DMS153 (cell line): ENCODE measurements at places on chromosomes 11 and 22.
A peak's percentile ranks its signal among the peaks of the same experiment; 100 is the strongest.

DNA sequence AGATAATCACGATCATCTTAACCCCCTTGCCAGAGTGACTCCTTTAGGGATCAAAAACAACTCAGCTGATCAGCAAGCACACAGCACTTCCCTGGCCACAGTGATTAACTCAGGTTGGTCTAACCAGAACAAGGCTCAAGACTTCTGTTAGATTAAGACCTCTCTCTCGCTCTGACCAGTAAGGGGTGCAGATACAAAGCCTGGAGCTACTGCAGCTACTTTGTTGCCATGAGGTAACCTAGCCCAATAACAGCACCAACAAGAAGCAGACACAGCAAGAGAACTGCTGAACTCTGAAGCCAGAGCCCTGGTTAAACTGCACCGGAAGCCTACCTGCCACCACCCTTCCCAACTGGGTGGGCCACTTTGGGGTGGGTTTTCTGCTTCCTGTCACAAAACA lies 42.0 kb downstream of the LINC01488 start:
- DNase-seq, result no peak

- DNase-seq, result no peak
Measured at GRCh38 chr11:131632971-131633370, 262.6 kb downstream of the NTM start.

DNA sequence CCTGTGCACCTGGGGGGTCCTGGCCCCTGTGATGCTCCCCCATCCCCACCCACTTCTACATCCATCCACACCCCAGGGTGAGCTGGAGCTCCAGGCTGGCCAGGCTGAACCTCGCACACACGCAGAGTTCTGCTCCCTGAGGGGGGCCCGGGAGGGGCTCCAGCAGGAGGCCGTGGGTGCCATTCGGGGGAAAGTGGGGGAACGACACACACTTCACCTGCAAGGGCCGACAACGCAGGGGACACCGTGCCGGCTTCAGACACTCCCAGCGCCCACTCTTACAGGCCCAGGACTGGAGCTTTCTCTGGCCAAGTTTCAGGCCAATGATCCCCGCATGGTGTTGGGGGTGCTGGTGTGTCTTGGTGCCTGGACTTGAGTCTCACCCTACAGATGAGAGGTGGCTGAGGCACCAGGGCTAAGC lies 20.0 kb upstream of the TALDO1 start:
- DNase-seq, result no peak

- DNase-seq, result no peak
Measured at GRCh38 chr11:16363706-16364105, 7.4 kb upstream of the SOX6 start.

GRCh38 chr11:134530636-134531326 lies 118.7 kb upstream of the B3GAT1 start:
- no peak for DNase-seq

DNA sequence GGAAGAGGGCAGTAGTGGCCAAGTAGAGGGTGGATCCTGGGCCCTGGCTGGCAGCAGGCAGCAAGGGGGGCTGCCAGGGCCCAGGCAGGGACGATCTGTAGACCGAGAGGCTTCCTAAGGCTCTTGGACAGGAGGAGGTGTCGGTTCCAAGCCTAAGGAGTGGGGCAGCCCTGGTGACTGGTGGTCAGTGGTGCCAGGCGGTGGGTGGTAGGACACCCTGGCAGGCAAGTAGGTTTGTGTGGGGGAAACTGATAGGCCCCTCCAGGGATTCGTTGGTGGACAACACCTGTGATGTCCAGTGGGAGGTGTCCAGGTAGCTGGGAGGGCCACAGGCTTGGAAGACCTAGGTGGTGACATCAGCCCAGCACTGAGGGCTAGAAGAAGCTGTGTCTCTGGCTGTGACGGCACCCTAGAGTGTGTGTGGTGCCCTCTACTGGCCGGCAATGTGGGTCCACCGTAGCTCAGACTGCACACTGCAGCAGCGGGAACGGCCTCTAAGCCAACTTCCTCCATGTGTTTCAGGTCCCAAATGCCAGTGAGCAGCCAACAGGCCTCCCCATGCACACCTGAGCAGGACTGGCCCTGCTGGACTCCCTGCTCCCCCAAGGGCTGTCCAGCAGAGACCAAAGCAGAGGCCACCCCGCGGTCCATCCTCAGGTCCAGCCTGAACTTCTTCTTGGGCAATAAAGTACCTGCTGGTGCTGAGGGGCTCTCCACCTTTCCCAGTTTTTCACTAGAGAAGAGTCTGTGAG lies 9.4 kb upstream of the SAMM50 start:
- DNase-seq, result peak; percentile 49

GRCh38 chr11:4610258-4610935 lies 2.4 kb upstream of the TRIM68 start:
- no peak for DNase-seq

GRCh38 chr11:23041001-23041503 lies 180.8 kb upstream of the CCDC179 start:
- no peak for DNase-seq

GRCh38 chr11:118749429-118749828 lies 41.5 kb downstream of the DDX6 start:
- no peak for DNase-seq

DNA sequence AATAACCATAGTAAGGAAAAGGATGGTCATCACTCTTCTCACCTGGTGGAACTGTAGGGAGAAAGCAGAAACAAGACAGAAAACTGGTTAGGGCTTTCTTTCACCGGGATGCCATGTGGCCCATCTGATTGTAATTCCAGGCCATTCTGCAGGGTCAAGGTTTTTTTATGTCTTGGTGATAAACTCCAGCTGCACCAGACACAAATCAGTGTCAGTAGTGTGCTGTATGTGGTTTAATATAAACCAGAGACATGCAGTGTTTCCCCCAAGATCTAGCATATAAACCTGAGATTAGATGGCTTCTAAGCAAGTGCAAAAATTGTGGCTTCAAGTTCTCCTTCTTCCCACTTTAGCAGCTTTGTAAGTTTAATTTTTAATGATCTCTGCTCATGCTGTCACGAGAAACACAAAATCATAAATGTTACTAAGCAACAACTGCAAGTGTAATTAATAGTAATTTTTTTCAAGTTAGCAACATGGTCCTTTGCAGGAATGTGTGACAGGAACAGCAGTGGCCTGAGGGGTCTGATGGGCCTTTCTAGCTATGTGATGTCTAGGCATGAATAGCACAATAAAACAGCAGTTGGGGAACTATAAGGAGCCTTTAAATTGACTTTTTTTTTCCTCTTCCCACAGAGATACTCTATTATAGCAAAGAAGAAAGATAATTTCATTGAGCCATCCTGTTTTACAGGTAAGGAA lies 41.6 kb downstream of the BDNF start:
- no peak for DNase-seq

DNA sequence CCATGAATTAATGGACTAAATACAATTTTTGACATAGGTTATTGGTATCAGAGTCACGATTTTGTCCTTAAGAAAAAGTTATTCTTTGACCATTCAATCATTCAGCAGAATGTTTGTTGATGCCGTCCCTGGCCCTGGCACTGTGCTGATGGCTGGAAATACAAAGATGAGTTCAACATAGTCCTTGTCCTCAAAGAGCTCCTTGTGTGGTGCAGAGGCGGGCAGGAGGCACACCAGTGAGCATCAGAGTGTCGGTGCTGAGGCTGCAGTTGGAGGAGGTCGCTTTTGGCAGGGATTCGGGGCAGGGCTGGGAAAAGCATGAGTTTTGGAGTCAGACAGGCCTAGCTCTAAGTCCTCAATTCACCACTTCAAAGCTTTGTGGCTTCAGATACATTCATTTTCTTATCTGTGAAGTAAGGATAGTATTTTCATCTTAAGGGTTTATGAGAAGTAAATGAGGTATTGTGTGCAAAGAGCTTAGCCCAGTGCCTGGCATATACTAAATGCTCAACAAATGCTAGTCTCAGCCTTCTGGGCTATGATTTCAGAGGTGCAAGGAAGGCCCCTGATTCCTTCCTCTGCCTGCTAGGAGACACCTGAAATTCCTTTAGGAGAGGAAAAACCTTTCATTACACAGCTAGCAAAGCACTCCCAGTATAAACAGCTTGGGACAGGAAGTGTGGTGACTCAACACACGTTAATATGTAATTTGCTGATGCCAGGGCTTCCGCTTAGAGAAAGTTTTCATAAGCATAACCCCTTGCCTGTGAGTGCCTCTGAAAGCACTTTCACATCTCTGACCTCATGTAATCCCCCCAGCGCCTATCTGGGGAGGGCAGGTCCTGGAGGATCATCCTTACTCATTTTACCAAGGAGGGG lies 113.8 kb downstream of the NECTIN1 start:
- no peak for DNase-seq

DNA sequence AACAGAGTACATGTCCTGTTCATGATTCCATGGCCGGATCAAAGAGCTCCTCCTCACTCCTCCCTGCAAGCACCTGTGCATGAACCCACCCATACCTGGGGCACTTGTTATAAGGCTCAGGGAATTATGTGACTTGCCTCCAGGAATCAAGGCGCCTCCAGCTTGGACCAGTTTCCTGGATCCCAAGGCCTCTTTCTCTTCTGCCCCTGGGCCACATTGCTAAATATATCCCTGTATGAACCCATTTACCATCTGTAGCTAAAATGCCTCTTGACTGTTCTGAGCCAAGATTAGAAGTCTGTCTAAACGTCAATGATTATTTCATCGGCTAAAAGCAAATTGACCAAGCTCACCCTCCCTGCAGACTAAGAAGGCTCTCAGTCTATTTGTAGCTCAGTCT lies 135.6 kb downstream of the KIRREL3 start:
- DNase-seq, result no peak

DNA sequence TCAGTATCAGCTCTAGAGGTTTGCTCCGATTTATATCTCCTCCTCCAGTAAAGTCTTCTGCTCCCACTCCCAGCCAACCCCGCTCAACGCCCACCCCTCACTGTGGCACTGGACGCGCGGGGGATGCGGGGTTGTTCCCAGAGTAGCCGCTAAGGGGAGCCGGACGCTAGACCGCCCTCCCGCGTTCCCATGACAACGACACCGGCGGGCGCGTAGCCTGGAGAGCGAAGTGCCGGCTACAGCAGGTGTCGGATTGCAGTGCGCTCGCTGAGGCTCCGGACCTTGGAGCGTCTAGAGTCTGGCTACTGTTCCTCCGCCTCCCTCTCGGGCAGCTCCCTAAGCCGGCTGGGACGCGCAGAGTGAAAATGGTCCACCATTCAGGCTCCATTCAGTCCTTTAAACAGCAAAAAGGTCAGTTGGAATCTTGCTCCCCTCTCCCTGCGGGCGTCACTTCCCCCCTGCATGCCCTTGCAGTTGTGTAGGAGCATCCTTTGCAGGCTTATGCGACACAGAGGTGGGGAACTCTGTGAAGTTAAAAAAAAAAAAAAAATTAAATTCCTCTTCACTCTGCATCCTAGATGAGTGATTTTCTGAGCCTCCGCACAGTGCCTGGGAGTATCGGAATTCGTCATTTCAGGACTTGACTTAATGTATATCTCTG lies at the start of gene ANO3:
Gene ANO3 (plus strand): TSS at position 220 of the 661 bp plus-strand sequence. CDS start 146 bp downstream, at position 366.
- peak; percentile 26 for DNase-seq

- DNase-seq, result no peak
Measured at GRCh38 chr11:34897171-34897870, 18.9 kb downstream of the APIP start.

DNA sequence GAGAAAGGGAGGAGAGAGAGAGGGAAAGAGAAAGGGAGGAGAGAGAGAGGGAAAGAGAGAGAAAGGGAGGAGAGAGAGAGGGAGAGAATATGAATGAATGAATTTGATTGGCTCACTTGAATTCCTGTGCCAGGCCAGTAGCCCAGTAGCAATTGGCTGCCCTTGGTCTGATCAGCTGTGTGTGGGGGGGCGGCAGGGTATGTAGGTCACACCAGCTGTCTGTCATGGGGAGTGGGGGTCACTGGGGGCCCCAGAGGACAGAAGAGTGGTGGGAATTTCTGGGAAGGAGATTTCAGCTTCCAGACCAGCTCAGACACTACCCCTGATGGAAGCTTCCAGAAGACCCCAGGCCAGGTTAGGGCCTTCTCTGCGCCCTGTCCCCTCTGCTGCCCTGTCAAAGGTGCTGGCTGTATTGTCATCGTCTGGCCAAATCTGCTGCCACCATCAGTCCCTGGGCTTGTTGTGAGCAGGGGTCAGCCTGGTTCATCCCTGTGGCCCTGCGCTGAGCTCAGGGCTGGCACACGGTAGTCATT lies 21.1 kb downstream of the MPPED1 start:
- no peak for DNase-seq

GRCh38 chr11:19739872-19740271 lies 27.2 kb downstream of the NAV2 start:
- DNase-seq, result no peak

DNA sequence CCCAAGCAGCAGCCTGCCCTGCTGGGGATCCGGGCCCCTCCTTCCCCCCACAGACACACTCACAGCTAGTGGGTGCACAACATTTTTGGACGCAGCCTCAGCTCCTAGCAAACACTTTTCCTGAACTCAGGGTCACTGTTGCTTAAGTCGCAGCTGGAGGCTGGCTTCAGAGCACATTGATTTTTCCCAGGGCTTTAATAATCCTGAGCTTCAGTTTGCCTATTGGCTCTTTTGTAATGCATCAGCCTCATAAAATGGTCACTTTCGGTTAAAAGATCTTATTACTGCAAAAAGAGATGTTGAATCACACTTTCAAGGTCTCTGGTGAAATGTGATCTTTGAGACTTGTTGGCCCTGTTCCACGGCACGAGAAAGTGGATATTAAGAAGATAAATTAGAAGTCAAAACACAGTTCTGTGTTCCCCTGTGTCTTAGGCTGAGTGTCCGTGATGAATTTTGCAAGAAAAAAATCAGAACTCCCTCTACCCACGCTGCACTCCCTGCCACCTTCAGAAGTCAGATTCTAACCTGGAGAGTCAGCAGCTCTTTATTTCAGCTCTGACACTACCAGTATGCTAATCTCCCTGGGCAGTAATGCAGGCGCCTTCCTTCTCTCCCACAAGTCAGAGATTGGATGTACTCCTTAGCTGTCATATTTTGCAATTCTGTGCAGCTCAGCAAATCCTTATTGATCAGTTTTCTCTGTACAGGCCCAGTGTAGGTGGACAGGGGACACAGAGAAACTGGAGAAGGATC lies 158.2 kb upstream of the E2F8 start:
- DNase-seq, result no peak

DNA sequence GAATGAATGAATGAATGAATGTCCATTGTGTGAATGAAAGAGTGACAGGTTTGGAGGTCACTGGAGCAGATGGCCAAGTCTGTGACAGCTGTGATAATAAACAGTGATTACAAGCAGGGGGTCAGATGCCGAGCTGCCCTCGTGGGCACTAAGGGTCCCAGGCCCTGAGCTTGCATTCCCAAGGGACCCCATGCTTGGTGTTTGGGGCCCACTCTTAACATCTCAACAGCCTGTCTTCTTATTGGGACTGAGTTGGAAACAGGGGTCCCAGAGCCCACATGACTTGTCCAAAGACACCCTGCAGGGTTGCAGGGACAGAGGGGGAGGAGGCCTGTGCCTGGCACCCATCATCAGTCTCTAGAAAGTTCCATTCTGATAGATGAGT lies 12.0 kb upstream of the ANO1 start:
- DNase-seq, result no peak

- no peak for DNase-seq
Measured at GRCh38 chr22:31295831-31296657, 3.8 kb upstream of the PIK3IP1 start.

DNA sequence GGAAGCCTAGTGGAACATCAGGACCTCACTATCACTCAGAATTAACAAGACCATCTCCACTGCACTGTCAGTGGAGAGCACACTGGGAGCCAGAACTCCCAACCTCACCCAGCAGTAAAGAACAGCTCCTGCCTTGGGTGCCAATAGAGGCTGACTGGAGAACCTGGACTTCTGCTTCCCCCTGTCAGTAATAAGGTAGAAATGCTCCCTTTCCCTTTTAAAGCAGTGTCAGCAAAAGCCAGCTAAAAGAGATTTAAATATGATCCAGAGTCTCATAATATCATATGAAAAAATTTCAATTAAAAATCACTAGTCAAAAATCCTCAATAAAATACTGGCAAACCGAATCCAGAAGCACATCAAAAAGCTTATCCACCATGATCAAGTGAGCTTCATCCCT lies 82.8 kb downstream of the SPATA19 start:
- DNase-seq, result no peak
